ENCODE measurements at places on chromosomes 16 and 17.

GRCh38 chr17:69043098-69043734 lies 17.5 kb downstream of the ABCA9 start:
- no peak for DNase-seq

DNA sequence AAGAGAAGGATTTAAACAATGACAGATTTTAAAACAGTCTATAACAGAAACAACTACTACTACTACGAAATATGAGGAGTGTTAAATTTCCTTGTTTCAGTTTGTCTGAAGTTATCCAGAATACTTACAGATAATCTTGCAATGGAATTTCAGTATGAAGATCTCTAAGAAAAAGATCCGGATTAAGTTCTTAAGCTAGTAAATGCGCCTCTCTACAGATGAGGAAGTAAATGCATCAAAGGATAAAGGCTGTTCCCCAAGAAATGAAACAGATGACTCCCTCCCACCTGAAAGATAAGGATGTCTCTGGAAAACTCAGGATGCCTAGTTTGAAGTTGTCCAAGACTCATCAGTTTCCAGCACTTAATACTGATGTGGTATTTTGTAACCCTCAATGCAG lies 105.1 kb downstream of the PARN start:
- no peak for DNase-seq

GRCh38 chr17:44023545-44024270 lies 8.9 kb upstream of the TMEM101 start:
- no peak for DNase-seq

DNA sequence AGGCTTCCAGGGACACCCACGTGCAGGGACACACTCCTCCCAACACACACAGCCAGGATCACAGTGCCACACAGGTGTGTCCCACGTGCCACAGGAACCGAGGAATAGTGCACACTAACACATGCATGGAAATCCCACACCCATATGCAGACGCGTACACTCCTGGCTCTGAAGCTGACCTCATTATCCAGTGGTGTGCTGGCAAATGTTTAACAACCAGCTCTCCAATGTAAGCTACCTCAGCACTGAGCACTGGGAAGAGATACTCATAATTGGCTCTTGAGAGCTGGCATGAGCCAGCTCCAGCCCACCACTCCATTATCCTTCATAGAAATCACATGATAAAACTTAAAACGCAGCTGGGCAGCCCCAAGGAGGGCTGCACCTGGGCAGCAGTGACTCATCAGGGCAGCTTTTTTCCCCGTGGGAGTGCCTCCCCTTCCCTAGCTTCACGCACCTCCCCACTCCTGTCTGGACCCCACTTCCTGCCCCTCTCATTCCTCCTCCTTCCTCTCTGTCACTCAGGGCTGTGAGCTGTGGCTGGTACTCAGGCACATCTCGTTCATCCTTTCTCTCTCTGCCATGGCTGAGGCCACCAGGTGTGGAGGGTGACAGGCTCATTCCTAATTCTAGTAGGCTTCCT lies 14.9 kb upstream of the TBX21 start:
- no peak for DNase-seq

DNA sequence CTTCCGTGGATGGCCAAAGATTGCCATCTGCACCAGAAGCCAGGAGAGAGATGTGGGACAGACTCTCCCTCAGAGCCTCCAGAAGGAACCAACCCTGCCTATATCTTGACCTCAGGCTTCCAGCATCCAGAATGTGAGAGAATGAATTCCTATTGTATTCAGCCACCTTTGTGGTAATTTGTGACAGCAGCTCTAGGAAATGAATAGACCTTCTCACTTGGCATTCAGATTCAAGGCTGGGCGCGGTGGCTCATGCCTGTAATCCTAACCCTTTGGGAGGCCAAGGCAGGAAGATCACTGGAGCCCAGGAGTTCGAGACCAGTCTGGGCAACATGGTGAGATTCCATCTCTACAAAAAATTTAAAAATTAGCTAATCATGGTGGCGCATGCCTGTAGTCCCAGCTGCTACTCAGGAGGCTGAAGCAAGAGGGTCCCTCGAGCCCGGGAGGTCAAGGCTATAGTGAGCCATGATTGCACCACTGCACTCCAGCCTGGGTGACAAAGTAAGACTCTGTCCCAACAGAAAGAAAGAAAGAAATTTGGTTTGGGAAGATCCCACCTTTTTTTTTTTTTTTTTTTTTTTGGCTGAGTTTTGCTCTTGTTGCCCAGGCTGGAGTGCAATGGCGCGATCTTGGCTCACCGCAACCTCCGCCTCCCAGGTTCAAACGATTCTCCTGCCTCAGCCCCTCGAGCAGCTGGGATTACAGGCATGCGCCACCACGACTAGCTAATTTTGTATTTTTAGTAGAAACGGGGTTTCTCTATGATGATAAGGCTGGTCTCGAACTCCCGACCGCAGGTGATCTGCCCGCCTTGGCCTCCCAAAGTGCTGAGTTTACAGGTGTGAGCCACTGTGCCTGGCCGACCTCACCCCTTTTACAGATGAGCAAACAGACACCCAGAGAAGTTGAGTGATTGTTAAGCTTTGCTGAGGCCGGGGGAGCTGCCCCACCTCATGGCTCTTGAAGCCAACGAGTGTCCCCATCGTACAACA lies 4.3 kb upstream of the CPSF4L start:
- no peak for DNase-seq

DNA sequence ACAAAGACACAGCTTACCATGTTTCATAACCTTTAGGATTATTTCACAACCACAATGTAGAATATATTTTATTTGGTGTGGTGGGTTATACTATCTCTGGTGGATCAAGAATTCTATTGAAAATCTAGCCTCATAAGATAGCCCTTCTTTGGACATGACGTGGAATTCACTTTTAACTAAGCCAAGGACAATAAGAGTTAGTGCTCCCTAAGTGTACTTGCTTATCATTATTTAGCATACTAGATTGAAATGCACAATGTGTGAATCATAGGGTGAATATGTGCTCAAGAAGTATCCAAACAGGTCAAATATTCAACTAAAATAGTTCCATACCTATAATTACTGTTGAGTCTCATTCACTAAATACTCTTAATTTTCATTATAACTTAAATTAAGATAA lies 1179.5 kb upstream of the GOT2 start:
- DNase-seq: no peak

DNA sequence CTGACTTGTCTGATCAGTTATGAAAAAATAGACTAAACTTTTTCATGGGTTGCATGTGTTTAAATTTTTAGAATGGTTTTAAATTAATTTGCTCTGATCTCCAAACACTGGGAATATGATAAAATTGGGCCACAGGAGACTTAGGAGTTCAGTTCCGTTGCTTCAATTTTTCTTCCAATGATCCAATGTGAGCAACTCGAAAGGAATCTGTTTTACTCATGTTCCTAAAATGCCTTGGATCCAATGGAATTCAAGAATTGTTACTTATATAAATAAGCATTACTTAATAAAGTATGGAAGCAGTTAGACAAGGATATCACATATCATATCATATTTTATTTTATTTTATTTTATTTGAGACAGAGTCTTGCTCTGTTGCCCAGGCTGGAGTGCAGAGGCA lies 56.0 kb upstream of the NACA2 start:
- no peak for DNase-seq

- DNase-seq: no peak
These were observed 3.2 kb upstream of the PDK2 start for GRCh38 chr17:50091918-50092285.

All from Panc1 (cell line).